Activated T-helper 1 cell treated with anti-CD3 and anti-CD28 coated beads, Interleukin-2, amount 50 U/mL, for 16 hours (primary cell): ENCODE measurements at places on chromosomes 1 and 21.

DNA sequence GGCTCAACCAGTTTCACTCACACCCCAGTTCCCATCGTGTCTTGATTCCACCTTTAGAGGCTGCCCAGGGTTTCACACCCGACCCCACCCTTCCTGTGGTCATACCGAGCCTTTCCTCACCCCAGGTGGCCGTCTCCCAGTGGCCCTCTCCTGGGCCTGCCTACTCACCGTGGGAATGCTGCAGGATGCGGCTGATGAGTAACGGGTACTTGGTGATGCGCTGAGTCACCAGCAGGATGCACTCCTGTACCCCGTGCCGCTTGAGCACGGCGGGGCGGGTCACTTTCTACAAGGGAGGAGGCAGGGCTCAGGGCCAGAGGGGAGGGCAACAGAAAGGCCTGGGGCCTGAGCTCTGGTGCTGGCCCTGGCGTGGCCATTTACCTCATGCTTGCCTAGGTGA lies 16.4 kb downstream of the ARHGEF2 start:
- DNase-seq: no peak

DNA sequence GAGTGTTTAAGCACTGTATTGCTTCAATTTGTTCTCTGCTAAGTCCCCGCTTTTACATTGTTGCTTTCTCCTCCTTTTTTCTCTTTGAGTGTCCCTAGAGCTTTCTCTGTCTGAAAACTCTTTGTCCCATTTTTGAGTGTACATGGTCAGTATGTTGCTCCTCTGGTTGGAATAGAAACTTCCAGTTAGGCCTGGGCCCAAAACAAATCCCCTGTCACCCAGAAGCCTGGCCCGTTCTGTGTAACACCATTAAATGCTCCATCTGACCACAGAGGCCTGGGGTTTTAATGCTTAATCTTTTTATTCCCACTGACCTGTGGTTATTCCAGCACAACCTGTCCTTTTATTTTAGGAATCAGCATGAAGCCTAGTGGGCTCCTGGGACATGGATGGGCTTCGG lies 28.3 kb upstream of the NFASC start:
- DNase-seq: no peak

GRCh38 chr1:210898473-210898872 lies 235.5 kb downstream of the KCNH1 start:
- no peak for DNase-seq

GRCh38 chr1:94970783-94971182 lies 43.9 kb upstream of the CNN3 start:
- DNase-seq: no peak

- no peak for DNase-seq
Observed at GRCh38 chr1:17293681-17294425, 14.1 kb upstream of the PADI4 start.
